Activated CD8-positive, alpha-beta memory T cell treated with anti-CD3 and anti-CD28 coated beads for 1 hour (primary cell): ENCODE measurements at places on chromosomes 3 and 15.
A peak's percentile ranks its signal among the peaks of the same experiment; 100 is the strongest.

GRCh38 chr3:20023623-20024405, 11.8 kb upstream of the PP2D1 start:
- no peak for DNase-seq

GRCh38 chr3:62445275-62445674, 71.9 kb upstream of the FEZF2 start:
- no peak for DNase-seq

- no peak for DNase-seq
Observed at GRCh38 chr3:62065985-62066693, 307.2 kb downstream of the FEZF2 start.

DNA sequence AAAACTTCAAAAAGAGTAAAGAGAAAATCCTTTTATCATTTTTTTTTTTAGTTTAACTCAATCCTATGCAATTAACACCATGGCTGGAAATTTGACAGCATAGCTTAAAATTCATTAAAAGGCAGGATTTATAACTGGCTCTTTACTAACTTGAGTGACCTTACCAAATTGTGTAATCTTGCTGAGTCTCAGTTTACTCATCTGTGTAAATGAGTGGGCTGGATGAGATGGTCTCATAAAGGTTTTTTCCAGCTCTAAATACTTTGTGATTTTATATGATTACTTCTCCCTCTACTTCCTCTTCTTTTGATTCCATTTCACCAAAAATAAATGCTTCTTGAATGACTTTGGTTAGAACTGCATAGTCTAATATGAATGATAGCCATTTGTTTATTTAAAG, 234.9 kb upstream of the SATB1 start:
- DNase-seq = no peak

DNA sequence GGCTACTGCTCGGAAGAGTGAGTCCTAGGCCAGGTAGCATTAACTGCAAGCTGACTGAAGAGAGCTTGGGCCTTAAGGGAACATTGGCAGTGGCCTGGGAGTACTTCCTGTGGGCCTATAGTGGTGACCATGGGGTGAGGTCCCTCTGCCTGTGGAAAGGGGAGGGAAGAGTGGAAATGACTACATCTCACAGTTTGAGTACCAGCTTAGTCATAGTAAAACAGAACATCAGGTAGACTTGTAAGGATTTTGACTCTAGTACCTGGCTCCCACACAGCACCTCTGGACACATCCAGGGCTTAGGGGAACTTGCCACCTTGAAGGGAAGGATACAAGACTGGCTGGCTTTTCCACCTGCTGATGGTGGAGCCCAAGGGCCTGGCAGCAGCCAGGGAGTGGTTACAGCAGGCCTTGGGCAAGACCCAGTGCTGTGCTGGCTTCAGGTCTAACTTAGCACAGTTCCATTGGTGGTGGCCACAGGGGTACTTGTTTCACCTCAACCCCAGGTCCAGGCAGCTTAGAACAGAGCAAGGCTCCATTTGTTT, 147.8 kb downstream of the SLC9A9 start:
- no peak for DNase-seq

GRCh38 chr3:114504941-114505628, 211.3 kb downstream of the TIGIT start:
- DNase-seq = no peak

GRCh38 chr15:40873694-40874561, at the start of gene RHOV:
TSS of gene RHOV (minus strand) at chr15:40874234. CDS start at chr15:40874139, 95 bp downstream.
- peak; percentile 31 for DNase-seq

DNA sequence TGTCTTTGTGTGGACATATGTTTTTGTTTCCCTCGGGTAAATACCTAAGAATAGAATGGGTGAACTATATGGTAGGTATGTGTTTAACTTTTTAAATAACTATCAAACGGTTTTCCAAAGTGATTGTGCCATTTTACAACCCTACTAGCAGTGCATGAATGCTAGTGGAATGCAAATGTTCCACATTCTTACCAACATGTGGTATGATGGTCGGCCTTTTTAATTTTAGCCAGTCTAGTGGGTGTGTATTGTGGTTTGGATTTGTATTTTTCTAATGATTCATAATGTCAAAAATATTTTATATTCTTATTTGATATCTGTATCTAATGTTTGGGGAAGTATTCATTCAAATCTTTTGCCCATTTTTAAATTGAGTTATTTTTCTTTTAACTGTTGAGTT, 68.2 kb upstream of the SMAD3 start:
- no peak for DNase-seq
